ENCODE measurements at places on chromosomes 2 and 18. TPM values are rescaled to one million over a fixed set of nuclear protein-coding genes. Genes with fewer than 3 reads are reported as not detected.

Gene GREB1
- 4.0 TPM for total RNA-seq

Gene THADA
- 19.8 TPM for total RNA-seq

Gene LONRF2
- 1.4 TPM for total RNA-seq

Gene VWA3B
- total RNA-seq = not detected

Gene LAMA1
- total RNA-seq = 52.7 TPM

Gene NEU2
- not detected for total RNA-seq

Gene ACTG2
- total RNA-seq = 20.3 TPM

Gene RBM43
- total RNA-seq = 4.6 TPM

Gene LMAN2L
- 44.4 TPM for total RNA-seq

Gene RGPD3
- total RNA-seq = 0.27 TPM

Gene EDAR
- total RNA-seq = 0.12 TPM

Gene C2orf76
- total RNA-seq = 16.6 TPM

Gene ARL4C
- 14.6 TPM for total RNA-seq

- H3K4me1 ChIP-seq = peaks cover 9% of the 10 kb centered on the region
- no peaks in the 10 kb centered on the region for H3K36me3 ChIP-seq
- no peak overlapping the region for H3K4me3 ChIP-seq
- no peaks in the 10 kb centered on the region for H3K27me3 ChIP-seq
- peak overlapping the region; percentile 31 for H3K27ac ChIP-seq
Measured at GRCh38 chr18:49707599-49707998, 105.7 kb downstream of the ACAA2 start.

DNA sequence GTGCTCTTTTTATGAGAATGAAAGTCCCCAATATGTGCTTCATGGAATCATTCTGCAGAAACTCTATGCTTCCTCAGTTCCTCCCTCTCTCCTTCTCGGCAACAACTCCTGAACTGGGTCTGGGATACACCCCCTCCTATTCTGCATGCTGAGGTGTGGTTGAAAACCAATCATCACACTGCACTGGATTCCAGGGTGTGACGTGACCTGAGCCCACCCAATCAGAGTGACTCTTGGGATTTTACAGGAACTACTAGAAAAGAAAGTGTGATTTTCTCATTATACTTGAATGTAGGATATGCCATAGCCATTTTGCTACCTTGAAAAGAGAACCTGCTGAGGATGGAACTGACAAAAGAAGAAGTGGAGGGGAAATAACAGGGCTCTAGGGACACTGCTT is 36.3 kb downstream of the ACVR1 start:
- H3K4me3 ChIP-seq = no peak overlapping the region
- H3K4me1 ChIP-seq = peaks cover 49% of the 10 kb centered on the region
- no peak for DNase-seq
- peak overlapping the region; percentile 90 for H3K27ac ChIP-seq
- no peaks in the 10 kb centered on the region for H3K27me3 ChIP-seq
- no peaks in the 10 kb centered on the region for H3K36me3 ChIP-seq

DNA sequence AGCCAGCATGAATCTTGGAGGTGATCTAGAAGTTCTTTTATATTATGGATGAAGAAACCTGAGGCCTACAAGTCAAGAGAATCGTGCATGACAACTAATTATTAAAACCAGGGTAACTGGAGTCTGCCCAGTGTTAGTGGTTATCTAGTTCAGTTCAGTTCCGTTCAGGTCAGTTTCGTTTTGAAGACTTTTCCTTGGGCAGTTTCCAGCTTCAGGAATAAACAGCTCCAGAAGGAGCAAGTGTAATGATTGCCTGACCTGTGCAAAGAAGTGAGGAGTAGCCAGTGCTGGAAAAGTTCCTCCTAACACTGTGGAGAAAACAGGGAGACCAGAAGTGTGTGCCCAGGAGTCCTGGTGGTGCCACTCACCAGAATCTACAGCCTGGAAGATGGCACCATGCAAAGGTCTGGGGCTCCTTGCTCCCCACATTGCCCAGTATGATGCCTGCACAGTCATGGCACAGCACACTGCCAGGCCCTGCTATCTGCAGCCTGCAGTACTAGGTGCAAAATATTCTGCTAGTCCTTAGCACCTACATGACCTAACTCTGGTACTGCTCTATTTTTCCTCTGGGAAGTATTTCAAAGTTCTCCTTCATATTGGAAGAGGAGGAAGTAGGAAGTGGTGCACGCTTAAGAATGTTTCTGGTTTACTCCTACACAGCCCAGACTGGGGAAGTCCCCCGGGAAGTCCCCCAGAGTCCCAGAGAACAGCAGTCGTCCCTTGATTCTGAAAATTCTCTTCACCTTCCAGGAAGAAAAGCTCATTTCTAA is 65.8 kb downstream of the SUMO1 start:
- H3K4me3 ChIP-seq = no peak overlapping the region
- peaks cover 14% of the 10 kb centered on the region for H3K27me3 ChIP-seq
- DNase-seq = no peak
- H3K27ac ChIP-seq = no peak overlapping the region
- peaks cover 6% of the 10 kb centered on the region for H3K4me1 ChIP-seq

- H3K36me3 ChIP-seq = no peaks in the 10 kb centered on the region
- peaks cover 4% of the 10 kb centered on the region for H3K4me1 ChIP-seq
Measured at GRCh38 chr2:18662689-18663088, 73.3 kb upstream of the NT5C1B start.

DNA sequence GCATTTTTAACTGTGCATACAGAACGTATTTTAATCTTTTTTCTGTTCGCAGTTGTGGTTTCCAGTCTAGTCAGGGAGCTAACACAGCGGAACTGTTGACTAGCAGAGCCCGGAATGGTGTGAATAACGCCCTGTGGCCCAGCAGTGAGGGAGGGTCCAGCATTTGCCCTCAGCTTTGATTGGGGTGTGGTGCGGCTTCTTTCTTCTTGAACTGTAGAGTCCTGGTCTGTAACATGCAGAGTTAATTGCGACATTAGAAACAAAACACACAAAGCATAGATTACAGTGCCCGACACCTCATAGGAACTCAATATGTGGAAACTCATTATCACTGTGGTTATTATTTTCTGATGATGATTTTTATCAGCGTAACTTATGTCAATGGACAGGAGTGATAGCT is 253.6 kb downstream of the SOX11 start:
- H3K4me3 ChIP-seq = no peak overlapping the region
- H3K27ac ChIP-seq = no peak overlapping the region

- DNase-seq = no peak
Measured at GRCh38 chr2:39546937-39547336, 109.9 kb upstream of the MAP4K3 start.

DNA sequence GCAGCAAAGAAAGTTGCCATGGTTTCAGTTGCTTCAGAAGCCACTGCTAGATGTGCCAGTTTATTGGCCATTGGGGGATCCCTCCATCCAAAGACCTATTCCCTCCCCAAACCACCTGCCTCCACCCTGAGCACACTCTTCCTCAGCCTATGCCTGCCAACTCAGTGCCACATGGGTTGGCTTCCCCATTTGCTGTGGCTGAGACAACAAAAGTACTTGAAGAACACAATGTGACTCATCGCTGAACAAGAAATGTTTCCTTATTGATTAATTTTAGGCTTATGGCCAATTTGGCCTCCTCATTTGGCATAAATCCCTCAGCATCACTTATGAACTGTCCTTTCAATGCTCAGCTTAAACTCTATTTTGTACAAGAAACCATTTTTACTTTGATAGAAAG is 215.9 kb downstream of the TMEM247 start:
- H3K27ac ChIP-seq = no peak overlapping the region
- H3K27me3 ChIP-seq = no peaks in the 10 kb centered on the region
- H3K4me3 ChIP-seq = no peak overlapping the region
- no peaks in the 10 kb centered on the region for H3K36me3 ChIP-seq

- no peaks in the 10 kb centered on the region for H3K27me3 ChIP-seq
- no peak overlapping the region for H3K4me3 ChIP-seq
- H3K4me1 ChIP-seq = peaks cover 9% of the 10 kb centered on the region
- H3K36me3 ChIP-seq = no peaks in the 10 kb centered on the region
Measured at GRCh38 chr18:55544014-55544413, 44.0 kb downstream of the TCF4 start.

DNA sequence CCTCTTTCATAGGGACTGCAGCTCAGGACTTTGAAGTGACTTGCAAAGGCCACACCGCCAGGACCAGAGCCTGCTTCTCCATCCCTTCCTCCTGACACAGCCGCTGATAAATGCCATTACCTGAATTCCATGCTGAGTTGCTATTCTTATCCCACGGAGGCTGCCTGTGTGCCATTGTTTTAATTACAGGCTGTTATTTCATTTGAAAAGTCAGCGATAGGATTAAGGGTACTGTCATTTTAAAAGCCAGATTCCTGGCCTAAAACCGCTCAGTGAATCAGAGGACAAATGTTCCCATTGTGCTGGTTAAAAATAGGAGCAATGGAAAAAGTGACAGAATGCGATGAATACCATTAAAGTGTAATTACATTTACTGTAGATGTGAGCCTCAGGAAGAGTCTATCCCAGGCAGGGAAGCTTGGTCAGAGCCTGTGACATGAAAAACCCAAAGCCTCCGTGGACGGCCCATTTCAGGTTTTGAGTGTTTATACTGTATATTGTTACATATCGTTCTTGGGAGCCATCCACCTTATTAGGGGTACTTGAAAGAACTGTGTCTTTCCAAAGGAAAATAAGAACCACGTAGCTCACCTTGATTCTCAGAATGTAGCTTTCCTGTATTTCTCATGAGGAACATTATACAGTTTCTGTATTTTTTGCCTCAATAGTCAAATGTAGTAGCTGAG is 41.3 kb downstream of the PDCL3 start:
- H3K4me3 ChIP-seq = no peak overlapping the region
- no peaks in the 10 kb centered on the region for H3K4me1 ChIP-seq
- H3K27ac ChIP-seq = no peak overlapping the region
- no peaks in the 10 kb centered on the region for H3K27me3 ChIP-seq
- no peaks in the 10 kb centered on the region for H3K36me3 ChIP-seq

- peak overlapping the region; percentile 98 for H3K27ac ChIP-seq
- H3K4me1 ChIP-seq = no peaks in the 10 kb centered on the region
- peak overlapping the region; percentile 57 for H3K4me3 ChIP-seq
- H3K27me3 ChIP-seq = no peaks in the 10 kb centered on the region
- peak; percentile 82 for DNase-seq
Measured at GRCh38 chr2:188975497-188976102, 1.4 kb downstream of the COL3A1 start.

DNA sequence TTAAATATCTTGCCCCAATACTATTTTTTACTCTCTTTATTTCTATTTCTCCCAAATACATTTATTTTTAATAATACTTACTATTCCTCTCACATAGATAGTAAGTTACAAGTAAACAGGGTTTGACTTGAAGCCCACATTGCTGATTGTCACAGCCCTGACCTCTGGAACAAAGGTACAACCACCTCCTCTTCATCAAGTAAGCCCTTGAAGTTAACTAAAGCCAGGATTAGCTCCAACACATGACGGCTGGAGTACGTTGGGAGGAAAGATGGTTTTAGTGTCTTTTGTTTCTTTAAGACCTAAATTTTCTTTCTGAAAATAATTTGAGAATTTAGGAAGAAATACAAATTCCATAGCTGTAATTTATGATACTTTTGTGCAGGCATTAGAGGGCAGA is 949 bp downstream of the MYOM1 start:
- H3K27ac ChIP-seq = peak overlapping the region; percentile 83
- DNase-seq = no peak
- no peaks in the 10 kb centered on the region for H3K36me3 ChIP-seq

DNA sequence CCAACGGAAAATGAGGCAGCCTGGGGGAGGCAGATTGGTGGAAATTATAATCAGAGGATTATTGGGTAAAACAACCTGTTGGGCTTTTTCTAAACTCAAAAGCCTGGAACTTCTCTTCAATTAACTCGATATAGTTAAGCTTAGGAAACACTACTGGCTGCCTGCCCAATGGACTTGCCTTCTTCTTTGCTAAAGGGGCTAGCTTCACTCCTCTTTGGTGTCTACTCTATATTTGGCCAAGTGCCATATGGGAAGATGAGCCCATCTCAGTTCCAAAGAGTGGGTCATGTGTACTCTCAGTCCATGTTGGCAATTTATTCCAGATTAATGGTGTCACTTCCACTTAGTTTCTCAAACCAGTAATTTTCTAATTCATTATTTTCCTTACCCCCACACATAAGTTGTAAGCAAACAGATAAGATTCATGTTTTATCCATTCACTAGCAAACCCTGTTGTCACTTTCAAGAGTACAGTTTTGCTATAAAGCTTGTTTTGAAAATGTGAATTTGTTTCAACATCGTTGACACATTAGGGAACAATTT is 34.3 kb downstream of the DARS1 start:
- H3K4me3 ChIP-seq = no peak overlapping the region
- H3K27me3 ChIP-seq = no peaks in the 10 kb centered on the region
- no peak for DNase-seq
- H3K36me3 ChIP-seq = no peaks in the 10 kb centered on the region

DNA sequence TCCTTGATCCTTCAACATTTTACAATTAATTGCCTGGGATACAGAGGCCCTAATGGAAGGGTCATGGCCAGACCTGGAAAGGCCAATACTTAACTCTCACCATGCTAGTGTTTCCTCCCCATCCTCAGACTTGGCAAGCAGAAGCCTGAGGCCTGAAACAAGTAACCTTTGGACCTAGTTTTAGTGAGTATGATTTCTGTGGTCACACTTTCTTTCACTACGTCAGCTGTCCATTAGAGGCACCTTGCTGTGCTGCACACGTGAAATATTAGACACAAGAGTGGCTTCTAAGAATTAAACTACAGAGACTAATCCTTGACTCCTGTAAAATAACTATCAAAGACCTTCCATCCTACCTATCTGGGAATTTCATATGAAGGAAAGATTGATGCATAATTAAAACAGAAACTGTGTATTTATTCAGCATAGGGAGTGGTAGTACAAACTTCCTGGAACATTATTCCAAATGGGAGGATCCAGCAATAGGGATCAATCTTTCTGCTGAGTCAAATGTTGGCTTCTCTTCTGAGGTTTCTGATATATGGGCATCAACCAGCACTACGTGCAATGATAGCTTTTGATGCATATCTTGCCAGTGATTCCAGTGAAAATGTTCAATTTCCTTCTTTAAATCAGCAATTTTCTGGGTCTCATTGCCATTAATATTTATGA is 249.7 kb downstream of the IKZF2 start:
- peaks cover 8% of the 10 kb centered on the region for H3K4me1 ChIP-seq
- no peak overlapping the region for H3K4me3 ChIP-seq
- no peak overlapping the region for H3K27ac ChIP-seq
- no peak for DNase-seq
- H3K36me3 ChIP-seq = peaks cover 3% of the 10 kb centered on the region

DNA sequence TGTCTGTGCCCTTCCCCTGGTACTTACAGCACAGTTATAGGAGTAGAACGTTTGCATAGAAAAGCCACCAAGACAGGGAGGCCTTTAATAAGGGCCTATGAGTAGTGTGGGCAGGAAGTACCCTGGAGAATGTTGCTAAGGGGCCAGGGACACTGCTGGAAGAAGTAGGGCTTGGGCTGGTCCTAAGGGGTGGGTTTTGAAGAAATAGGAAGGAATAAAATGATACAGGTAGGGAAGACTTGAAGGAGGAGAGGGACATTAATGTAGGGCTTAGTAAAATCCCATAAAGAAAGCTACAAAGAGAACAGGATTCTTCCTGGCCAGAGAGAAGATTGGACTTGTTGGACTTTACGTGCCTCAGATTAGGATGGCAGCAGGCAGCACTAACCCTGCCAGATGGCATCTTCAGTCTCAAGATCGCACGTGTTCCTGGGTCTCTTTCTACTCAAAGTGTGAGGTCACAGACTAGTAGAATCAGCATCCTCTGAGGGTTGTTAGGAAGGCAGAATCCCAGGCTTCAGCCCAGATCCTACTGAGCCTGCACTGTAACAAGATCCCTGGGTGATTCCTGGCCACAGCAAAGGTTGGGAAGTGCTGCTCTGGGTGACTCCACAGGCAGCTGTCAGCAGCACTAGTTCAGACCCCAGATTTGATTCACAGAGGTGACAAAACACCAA is 39.2 kb downstream of the EPAS1 start:
- no peak for DNase-seq
- H3K27ac ChIP-seq = peak overlapping the region; percentile 67
- H3K36me3 ChIP-seq = no peaks in the 10 kb centered on the region
- H3K4me1 ChIP-seq = peaks cover 72% of the 10 kb centered on the region

GRCh38 chr2:16978301-16978700 is 312.7 kb upstream of the CYRIA start:
- H3K4me3 ChIP-seq = no peak overlapping the region
- no peaks in the 10 kb centered on the region for H3K4me1 ChIP-seq
- DNase-seq = no peak
- H3K27ac ChIP-seq = no peak overlapping the region
